ENCODE measurements at places on chromosomes 5 and 9. TPM values are rescaled to one million over a fixed set of nuclear protein-coding genes. Genes with fewer than 3 reads are reported as not detected.

PPP3R2 gene
- 0.02 TPM for polyA plus RNA-seq

SERF1B gene
- polyA plus RNA-seq = 30.9 TPM

DNA sequence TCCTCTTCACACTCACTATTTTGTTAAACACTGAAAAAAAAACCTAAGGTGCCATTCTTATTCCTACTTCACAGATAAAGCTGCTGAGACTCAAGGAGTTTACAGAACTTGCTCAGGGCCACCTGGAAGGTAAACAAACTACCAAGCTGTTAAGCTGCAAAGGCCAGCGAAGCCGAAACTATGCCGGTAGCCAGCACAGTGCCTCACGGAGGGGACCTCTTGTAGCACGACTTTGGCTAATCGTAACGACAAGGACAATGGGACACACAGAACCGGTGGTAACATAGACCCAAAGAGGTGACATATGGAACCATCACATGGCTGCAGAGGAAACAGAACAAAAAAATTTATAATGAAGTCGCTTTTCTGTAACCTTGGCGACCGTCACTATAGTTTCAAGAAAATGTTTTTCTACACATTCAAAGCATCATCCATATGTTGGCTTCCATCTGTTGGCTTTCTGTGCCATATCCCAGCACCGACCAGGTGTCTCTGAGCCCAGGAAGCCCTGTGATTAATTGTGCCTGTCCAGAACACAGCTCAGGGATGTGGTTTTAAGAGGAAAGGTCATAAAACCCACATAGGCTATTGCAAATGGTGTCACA is 60.3 kb downstream of the S1PR3 start:
- H3K4me3 ChIP-seq = no peak overlapping the region
- H3K36me3 ChIP-seq = no peaks in the 10 kb centered on the region
- H3K27me3 ChIP-seq = no peaks in the 10 kb centered on the region
- no peak for DNase-seq

- H3K27me3 ChIP-seq = no peaks in the 10 kb centered on the region
- no peaks in the 10 kb centered on the region for H3K36me3 ChIP-seq
- H3K4me1 ChIP-seq = peaks cover 12% of the 10 kb centered on the region
- no peak for DNase-seq
- no peak overlapping the region for H3K27ac ChIP-seq
These were observed 87.4 kb downstream of the TLE1 start for GRCh38 chr9:81601639-81602623.

GRCh38 chr5:180901319-180902009 is 2.5 kb downstream of the BTNL8 start:
- peaks cover 6% of the 10 kb centered on the region for H3K4me1 ChIP-seq
- no peak for DNase-seq
- no peaks in the 10 kb centered on the region for H3K27me3 ChIP-seq
- H3K27ac ChIP-seq = no peak overlapping the region
- no peak overlapping the region for H3K4me3 ChIP-seq
- H3K36me3 ChIP-seq = no peaks in the 10 kb centered on the region

- no peak overlapping the region for H3K27ac ChIP-seq
- no peaks in the 10 kb centered on the region for H3K27me3 ChIP-seq
- H3K4me3 ChIP-seq = no peak overlapping the region
- H3K36me3 ChIP-seq = no peaks in the 10 kb centered on the region
These were observed 115.4 kb downstream of the LHX2 start for GRCh38 chr9:124126648-124127646.

GRCh38 chr5:132887283-132887682 is 13.8 kb downstream of the LEAP2 start:
- peaks cover 70% of the 10 kb centered on the region for H3K36me3 ChIP-seq
- H3K4me1 ChIP-seq = no peaks in the 10 kb centered on the region
- H3K27me3 ChIP-seq = no peaks in the 10 kb centered on the region
- H3K4me3 ChIP-seq = no peak overlapping the region
- no peak for DNase-seq

GRCh38 chr9:124284237-124284831 is 26.6 kb downstream of the NEK6 start:
- no peak for DNase-seq
- no peak overlapping the region for H3K27ac ChIP-seq
- H3K4me1 ChIP-seq = peaks cover 3% of the 10 kb centered on the region
- no peak overlapping the region for H3K4me3 ChIP-seq

DNA sequence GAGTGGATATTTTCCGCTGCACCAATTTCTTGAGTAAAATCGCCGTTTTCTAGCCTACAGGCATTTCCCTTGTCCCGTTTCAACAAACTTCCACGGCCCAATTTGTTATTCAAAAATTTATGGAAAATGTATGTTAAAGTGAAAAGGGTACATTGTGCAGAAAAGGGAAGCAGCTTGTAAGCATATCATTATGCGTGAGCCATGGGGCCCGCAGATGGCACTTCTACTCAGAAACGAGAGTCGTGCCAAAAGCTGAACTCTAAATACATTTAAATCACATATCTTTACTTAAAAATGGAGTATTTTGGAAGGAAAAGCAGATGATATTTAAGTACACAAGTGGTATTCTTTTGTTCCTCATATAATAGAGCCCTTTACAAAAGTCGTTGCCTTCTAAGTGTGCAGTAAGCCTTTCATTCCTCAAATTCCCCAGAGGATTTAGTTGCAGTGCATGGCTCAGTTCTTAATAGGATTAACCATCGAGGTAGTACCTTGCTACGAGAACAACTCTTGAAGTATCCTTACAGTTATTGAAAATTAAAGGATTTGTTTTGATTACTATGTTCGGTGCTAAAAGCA is 1227.2 kb upstream of the WWC1 start:
- H3K4me1 ChIP-seq = no peaks in the 10 kb centered on the region
- H3K36me3 ChIP-seq = no peaks in the 10 kb centered on the region
- DNase-seq = no peak
- no peak overlapping the region for H3K27ac ChIP-seq
- H3K4me3 ChIP-seq = no peak overlapping the region
- H3K27me3 ChIP-seq = no peaks in the 10 kb centered on the region

GRCh38 chr9:2378816-2379215 is 242.8 kb upstream of the VLDLR start:
- H3K36me3 ChIP-seq = no peaks in the 10 kb centered on the region
- H3K4me3 ChIP-seq = no peak overlapping the region
- no peak for DNase-seq
- H3K27me3 ChIP-seq = no peaks in the 10 kb centered on the region
- H3K4me1 ChIP-seq = no peaks in the 10 kb centered on the region

DNA sequence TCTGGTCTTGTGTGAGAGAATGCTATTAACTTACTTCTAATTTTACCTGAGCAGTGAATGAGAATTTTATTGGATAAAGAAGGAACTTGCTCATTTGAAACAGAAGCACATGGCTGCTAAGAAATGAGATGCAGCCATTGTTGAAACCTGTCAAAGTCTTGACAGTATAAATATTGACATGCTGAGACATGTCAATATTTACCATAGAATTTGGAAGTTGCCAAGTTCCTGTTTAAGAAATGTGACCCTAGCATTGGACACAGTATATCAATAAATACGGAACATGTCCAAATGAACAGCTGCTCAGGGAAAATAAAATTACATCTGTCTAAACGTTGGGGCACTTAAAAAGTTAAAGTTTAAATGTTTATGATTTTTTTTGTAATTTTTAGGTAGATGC is 7.8 kb downstream of the XRCC4 start:
- peaks cover 6% of the 10 kb centered on the region for H3K4me1 ChIP-seq
- no peak for DNase-seq
- H3K36me3 ChIP-seq = no peaks in the 10 kb centered on the region
- no peaks in the 10 kb centered on the region for H3K27me3 ChIP-seq

- DNase-seq = no peak
- no peak overlapping the region for H3K27ac ChIP-seq
- H3K4me1 ChIP-seq = no peaks in the 10 kb centered on the region
- no peaks in the 10 kb centered on the region for H3K36me3 ChIP-seq
These were observed 51.7 kb downstream of the FNIP1 start for GRCh38 chr5:131745155-131745554.
